AML-193 (cell line): ENCODE measurements at places on chromosomes 13 and 19.
A peak's percentile ranks its signal among the peaks of the same experiment; 100 is the strongest.

DNA sequence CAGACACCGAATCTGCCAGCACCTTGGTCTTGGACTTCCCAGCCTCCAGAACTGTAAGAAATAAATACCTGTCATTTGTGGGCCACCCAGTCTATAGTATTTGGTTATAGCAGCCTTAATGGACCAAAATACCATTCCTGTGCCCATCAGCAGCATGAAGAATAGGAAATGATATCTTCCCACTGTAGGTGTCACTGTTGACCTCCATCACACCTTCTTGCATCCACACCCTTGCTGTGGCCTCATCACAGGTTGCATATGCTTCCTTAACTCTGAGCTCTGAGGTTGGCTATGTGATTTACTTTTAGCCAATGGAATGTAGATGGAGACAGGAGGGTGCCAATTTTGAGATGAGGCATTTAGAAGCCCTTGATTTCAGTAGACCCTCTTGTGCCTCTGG, 242.0 kb upstream of the TSHZ3 start:
- no peak for DNase-seq

DNA sequence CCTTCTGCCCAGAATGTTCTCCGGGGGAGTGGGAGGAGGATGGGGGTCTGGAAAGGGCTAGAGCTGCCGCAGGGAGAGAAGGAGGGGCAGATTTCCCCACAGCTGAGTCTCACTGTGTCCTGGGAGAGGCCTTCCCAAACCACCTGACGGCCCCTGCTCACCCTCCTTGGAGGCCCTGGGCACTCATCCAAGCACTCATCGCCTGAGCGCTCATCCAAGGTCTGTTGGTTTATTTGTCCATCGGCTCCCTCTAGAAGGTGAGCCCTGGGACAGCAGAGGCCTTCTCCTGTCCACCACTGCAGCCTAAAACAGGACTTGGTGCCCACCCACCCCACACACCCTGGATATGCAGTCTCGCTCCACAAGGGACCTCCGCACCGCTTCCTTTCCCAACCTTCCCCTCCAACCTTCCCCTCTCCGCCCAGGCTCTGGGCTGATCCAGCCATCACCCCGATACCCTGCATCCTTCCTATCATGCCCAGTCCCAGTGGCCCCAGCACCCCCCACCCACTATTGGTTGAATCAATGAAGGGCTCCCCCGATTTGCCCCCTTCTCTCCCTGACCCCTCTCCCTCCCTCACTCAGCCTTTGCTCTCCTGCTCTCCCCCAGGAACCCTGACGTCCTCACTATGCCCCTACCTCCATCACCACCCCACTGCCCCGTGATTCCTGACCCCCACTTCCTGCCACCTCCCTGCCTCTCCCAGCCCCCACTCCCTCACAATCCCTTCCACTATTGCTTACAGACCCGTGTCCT, 1.7 kb downstream of the UBXN6 start:
- no peak for DNase-seq

GRCh38 chr19:37999309-38000213, 92.6 kb downstream of the SIPA1L3 start:
- no peak for DNase-seq

GRCh38 chr13:51235186-51235585, 13.0 kb downstream of the FAM124A start:
- no peak for DNase-seq

GRCh38 chr13:39821977-39822376, 166.5 kb downstream of the COG6 start:
- no peak for DNase-seq

GRCh38 chr19:15577184-15577771, 37.7 kb upstream of the CYP4F8 start:
- no peak for DNase-seq

DNA sequence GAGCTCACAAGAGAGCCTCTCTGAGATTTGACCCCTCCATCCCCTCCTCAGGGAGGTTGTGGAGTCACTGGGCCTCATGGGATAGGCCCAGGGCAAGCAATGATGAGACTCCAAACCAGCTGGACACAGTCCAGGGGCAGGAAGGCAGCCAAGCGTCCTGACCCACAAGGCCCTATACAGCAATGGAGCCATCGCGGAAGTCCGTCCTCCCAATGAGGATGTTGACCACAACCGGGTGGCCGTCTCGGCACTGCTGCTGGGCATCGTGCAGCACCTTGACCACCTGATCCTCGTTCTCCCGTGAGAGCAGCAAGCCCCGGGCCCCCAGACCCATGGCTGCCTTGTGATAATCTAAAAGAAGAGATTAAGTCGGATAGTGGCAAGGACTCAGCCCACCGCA, 7.9 kb downstream of the SYDE1 start:
- DNase-seq, result no peak

DNA sequence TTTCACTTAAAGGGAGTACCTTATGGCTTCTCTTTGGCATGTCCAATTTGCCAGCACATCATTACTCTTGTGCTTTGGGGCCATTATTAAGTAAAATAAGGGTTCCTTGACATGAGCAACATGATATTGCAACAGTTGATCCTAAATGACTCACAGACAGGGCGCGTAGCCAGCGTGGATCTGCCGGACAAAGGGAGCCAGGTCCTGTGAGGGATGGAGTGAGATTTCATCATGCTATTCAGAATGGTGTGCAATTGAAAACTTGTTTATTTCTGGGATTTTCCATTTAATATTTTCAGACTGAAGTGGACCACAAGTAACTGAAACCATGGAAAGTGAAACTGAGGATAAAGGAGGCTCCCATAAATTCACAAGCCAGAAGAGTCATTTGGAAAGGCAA, 48.6 kb upstream of the WASF3 start:
- no peak for DNase-seq

- DNase-seq, result no peak
Measured at GRCh38 chr19:2215281-2215751, 20.8 kb downstream of the PLEKHJ1 start.

DNA sequence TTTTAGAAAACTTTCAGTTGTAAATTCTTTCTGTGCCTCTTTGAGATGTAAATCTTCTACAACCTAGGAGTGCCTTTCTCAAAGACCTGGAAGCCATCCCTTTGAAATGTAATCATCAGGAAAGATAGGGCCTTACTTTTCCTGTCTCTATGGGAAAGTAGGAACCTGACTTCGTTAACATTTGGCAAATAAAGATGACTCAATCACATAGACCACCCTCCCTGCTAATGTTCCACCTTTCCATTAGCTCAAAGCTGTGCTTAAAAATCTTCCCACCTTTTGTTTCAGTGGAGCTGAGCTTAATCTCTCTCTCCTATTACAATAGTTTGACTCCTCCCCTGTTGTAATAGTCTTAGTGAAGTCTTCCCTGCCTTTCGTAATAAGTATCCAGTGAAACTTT, 247.7 kb downstream of the OLFM4 start:
- DNase-seq, result no peak

DNA sequence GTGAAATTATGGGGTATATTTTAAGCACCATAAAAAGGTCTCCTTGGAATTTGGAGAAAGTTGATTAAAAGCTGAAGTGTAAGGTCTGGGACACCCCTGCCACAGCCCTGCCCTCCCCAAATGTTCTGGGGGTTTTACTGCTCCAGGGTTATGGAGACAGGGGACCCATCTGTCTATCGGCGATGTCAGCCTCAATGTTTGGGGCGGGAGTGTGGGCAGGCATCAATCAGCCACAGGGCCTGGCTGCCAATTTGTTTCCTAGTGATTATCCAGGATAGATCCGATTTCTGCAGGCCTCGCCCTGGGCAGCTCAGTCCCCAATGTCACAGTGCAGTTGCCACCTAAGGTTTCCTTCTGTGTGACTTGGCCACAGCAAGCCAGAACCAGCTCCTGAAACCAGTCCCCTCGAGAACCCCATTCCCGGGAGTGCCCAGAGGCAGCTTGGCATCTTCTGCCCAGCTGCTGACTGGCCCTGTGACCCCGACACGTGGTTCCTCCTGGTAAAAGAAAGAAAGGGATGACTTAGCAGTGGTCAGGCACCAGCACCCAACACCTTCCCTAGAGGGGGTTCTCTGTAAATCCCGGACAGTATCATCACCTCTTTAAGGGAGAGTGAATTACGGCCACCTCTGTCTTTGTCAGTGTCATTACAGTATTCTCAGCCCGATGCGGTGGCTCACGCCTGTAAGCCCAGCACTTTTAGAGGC, 41.6 kb downstream of the MYO9B start:
- no peak for DNase-seq

DNA sequence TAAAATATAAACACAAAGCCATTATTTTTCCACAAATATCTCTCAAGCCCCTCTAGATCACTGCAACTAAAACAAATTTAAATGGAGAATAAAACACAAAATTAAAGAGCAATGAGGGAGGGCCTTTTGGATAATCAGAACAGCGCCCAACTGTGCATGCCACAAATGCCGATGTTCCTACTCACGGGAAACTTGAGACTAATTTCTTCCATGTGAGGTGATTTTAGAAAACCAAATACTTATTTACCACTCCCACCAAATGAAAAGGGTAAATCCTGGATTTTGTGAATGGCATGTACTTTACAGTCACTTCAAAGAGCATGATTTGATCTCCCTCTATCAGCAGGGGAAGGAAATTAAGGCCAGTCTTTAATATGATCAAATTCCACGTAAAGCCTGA, 74.8 kb downstream of the SLC7A1 start:
- DNase-seq, result no peak

DNA sequence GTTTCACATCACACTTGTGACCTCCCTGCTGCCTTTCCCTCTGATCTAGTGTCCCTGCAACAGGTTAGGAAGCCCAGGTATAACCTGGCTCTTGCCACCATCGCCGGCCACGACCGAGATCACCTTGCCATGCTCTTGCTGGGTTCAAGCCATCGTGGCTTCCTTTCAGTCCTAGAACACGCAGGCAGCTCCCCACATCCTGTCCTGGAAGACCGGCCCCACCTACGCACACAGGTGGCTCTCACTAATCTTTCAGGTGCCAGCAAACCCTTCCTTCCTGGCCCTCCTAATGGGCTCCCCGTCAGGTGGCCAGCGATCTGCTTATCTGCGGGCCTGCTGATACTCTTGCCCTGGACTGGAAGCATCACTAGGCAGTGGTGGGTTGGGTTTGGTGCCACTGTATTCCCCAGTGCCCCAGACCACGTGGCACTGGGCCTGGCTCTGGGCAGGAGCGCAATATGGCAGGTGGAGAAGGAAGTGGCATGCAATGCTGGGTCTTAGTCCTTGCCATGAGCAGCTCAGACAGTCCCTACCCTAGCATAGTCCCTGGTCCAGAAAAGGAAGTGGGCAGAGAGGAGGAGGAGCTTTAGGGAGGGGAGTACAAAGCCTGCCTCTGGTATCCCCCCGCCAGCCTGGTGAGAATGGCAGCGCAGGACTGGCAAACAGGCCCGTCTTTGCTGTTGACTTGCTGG, 11.8 kb downstream of the PPP1R37 start:
- DNase-seq, result no peak

- no peak for DNase-seq
Measured at GRCh38 chr19:7288131-7288530, 6.1 kb downstream of the INSR start.

GRCh38 chr13:77918391-77919245, at the start of gene EDNRB:
Gene EDNRB (minus strand): TSS chr13:77918831. CDS start chr13:77918573, 258 bp downstream.
- no peak for DNase-seq

DNA sequence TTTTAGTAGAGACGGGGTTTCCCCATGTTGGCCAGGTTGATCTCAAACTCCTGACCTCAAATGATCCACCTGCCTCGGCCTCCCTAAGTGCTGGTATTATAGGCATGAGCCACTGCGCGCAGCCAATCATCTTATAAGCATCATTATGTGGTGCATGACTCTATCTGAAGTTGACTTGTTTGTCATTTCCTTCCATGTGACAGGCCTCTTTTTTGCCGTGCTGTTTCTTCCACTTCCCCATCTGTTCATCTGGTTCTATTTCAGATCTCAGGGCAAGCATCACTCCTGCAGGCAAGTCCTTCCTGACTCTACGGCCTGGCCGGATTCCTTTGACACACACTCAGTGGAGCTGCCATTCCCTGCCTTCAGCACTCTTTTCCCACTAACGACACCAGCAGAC, 15.2 kb downstream of the COL5A3 start:
- DNase-seq, result no peak

- no peak for DNase-seq
Measured at GRCh38 chr13:82467626-82468025, 1414.6 kb downstream of the SLITRK1 start.

DNA sequence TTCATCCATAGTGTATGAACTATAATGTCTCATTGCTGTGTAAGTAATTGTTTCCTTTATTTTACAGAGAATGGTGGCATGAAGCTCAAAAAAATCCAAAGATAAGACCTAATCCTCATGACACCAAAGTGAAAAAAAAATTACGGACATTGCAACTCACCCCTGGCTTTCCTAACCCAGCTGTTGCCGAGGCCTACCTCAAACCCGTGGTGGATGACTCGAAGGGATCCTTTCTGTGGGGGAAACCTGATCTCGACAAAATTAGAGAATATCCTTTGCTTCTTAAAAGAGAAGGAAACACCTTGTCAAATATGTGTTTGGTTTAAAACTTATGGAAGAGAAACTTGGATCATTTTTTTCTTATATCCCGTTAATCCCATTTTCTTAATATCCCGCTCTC, 26.3 kb downstream of the ERCC5 start:
- DNase-seq, result no peak

DNA sequence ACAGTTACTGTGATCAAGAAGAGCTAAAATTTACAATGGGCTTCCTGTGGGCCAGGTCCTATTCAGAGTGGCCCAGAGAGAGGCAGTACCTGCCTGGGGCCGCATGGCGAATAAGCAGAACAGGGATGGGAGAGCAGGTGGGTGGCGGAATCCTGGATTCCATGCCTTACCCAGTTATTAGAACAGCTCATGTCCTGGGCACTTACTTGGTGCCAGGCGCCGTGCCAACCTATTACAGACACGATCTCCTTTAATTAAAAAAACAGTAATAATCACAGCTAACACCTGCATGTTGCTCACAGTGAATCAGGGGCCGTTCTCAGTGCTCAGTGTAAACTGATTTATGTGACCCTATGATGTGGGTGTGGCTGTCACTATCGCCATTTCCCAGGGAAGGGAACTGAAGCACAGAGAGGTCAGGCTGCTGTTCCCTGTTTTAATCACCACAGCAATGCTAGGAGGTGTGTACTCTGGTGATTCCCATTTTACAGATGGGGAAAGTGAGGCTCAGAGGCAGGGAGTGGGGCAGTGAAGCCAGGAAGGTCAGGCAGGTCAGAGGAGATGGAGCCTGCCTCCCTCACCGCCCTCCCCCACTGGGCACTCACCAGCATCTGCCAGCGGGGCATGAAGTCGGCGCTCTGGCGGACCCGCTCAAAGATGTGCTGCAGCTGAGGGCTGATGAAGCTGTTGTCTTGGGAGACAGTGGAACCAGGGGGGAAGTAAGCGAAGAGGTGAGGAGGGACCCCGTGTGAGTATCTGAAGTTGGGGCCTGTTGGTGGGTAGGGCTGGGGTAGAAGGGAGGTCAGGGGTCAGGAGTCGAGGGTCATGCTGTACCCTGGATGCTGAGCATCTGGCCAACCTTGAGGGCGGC, 12.0 kb downstream of the COQ8B start:
- DNase-seq, result no peak

GRCh38 chr13:46389457-46390451, 2.7 kb upstream of the RUBCNL start:
- peak; percentile 91 for DNase-seq
